ENCODE measurements at places on chromosomes 6 and 20. TPM values are rescaled to one million over a fixed set of nuclear protein-coding genes. Genes with fewer than 3 reads are reported as not detected.
A peak's percentile ranks its signal among the peaks of the same experiment; 100 is the strongest.

DNA sequence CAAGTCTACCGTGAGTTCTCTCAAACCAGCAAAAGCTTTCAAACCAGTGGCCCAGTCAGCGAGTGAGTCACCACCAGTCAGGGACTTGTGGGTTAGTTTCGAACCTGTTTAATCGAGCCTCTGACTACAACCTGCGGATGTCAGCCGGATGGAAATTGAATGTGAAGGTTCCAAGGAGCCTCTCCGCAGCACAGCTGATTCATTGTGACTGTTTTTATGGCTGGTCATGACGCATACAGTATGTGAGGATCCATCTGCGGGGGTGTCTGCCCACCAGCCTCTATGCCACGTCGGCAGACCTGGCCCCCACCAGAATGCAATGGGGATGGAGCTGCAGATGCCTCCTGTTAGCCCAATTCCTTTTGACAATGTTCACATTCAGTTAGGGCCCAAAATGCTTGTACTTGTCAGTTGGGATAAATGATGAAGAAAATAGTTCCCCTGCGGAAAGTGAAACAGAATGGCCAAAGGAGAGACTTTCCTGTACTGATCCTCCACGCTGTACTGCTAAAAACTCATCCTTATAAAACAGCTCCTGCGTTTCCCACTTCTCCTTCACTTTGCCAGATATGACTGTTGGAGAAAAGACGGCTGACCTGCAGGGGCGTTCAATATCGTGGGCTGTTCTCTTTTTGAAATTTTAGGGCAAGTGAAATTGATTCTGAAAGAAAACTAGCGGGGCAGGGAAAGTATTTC is 206.6 kb downstream of the TFAP2B start:
- no peak for DNase-seq

- DNase-seq: no peak
Measured at GRCh38 chr6:139580592-139581484, 206.4 kb upstream of the CITED2 start.

- DNase-seq: peak; percentile 94
Measured at GRCh38 chr20:40689943-40690835, 1.2 kb upstream of the MAFB start.

DNA sequence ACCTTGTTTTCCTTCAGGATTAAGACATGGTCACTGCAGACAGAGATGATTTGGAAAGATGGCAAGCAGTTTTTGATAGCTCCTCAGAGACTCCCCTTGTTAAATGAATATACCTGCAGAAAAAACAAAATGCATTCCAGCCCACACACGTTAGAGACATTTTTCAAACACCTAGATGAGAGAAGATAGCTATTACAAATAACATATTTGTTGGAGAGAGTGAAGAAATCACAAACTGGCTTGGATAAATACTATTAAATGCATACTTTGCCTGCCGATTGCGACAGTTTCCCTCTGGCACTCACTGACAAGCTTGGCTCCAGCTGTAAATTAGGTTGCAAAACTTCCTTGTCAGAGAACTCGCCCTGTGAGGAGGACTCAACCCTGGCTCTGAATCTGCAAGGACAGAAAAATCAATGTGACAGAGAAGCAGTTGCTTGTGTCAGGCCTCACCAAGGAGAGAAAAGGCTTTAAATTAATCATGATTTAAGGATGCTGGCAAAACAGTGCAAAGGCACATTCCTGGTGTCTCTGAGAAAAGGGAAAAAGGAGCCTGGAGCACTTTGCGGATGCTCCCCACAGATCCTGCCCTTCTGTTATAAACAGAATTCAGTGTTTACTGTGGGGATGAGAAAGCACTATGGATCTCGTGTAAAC is 423.7 kb upstream of the MARCKS start:
- DNase-seq: peak; percentile 57

GRCh38 chr6:85455471-85456026 is 5.7 kb downstream of the NT5E start:
- DNase-seq: no peak

GRCh38 chr6:98775205-98775604 is 59.2 kb upstream of the POU3F2 start:
- no peak for DNase-seq

GRCh38 chr6:29676981-29677601 is 3.9 kb downstream of the ZFP57 start:
- DNase-seq: no peak

DNA sequence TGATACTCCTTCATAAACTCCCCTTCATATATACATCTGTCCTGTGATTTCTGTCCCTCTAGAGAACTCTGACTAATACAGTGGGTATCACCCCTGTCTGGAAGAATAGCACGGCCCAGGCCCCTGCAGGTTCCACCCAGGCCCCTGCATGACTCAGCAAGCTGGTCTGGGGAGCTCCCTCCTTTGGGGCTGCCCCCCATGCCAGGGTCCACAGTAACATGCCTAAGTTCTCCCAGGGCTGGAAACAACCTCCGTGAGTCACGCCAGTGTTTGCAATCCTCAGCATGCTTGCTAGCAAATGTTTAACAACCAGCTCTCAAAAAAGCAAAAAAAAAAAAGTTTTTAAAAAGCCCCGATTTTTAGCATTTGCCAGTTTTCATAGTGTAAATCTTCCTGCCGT is 134.3 kb upstream of the CDH4 start:
- DNase-seq: no peak

DNA sequence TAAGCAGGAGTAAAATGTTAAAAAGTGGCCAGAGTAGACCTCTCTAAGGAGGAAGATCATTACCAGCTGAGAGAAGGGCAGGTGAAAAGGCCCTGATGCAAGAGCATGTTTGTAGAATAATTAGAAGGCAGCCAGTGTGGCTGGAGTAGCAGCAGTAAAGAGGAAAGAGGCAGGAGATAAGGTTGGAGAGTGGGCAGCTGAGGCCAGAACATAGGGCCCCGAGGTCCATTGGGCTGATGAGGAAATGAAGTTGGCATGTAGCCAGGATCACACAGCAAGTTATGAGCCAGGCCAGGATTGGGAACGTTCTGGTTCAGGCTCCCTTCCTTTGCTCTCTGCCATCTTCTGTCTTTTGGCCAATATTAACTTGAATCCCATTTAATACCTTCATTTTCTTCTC is 51.6 kb downstream of the RALY start:
- DNase-seq: peak; percentile 52

- DNase-seq: no peak
Measured at GRCh38 chr6:128981716-128982115, 98.8 kb downstream of the LAMA2 start.

DNA sequence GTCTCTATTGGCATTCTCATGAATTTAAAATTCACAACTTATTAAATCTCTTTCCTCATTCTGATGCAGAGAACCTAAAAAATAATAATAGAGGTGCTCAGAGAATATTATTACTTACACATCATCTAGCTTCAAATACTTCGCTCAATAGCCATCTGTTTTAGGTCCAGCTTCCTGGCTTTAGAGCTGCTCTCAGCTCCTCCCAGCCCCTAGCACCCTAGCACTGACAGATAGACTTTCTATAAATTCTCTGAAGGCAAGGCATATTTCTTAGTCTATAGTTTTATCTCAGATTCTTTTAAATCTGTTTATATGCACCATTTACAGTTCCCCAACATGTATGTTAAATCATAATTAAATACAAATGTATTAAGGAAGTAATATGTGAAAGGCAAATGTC is 281.3 kb downstream of the PTPRK start:
- DNase-seq: no peak

GRCh38 chr6:167152862-167153261 is 4.9 kb downstream of the GPR31 start:
- DNase-seq: no peak

GRCh38 chr6:131054392-131055250 is 8.4 kb downstream of the EPB41L2 start:
- DNase-seq: no peak

- DNase-seq: no peak
Measured at GRCh38 chr6:144912474-144912873, 627.3 kb downstream of the UTRN start.

DNA sequence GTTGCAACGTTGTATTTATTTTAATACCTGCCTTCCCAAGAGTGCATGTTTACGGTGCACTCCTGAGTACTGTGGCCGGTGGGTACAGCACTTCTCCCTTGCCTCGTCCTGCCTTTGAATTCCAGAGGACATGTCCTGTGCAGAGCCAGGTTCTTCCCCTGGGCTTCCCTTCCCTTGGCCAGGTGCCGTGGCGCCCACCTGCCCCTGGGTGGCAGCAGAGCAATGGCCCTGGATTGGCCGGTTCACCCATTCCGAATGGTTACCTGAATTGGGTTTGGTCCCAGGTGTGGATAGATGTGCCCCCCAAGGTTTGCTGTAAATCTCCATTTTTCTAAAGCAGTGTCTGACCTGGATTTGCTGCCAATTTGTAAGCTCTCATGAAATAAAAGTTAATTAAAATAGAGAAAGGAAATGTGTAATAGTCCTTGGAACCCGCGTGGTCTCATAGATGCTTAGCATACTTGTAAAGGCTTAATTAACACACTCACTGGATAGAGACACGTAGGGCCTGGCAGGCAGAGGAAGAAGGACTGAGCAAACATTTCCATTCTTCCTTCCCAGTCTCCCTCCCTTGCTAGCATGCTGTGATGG is 40.6 kb downstream of the DTD1 start:
- DNase-seq: peak; percentile 48

- no peak for DNase-seq
Measured at GRCh38 chr20:47805951-47806350, 20.7 kb upstream of the SULF2 start.

DNA sequence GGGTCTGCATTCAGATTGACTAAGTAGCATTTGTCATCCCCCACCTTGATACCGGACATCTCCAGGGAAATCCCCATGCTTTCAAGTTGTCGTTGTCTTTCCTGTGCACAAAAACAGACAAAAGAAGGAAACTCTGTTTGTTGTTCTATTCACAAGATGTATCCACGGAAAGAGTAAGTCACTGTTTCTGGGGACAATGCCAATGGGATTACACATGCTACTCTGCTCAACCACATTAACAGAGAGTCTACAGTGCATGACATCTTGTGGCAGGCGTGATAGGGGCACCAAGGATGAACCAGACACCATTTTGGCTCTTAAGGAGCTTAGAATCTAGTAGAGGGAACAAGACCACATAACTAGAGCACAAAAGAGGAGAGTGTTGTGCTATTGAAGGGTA is 124.4 kb upstream of the NUP153 start:
- DNase-seq: no peak

- no peak for DNase-seq
Measured at GRCh38 chr6:43186706-43187105, 4.7 kb downstream of the CUL9 start.

DNA sequence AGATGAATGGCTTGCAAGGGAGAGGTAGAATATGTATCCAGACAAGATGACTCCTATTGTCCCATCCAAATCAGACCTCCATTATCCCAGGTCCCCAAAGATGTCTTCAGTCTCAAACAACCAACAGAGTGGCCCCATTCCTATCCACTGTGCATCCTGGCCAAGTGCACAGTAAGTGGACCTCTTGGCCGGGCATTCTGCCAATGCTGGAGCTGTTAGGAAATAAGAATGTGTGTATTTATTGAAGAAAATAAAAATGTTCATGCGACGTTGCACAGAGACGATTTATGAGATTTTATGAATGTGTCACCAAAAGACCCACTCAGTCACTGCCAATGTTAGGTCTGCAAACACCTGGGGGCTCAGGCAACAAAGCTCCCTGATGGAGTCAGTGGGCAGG is 196.0 kb downstream of the MAFB start:
- peak; percentile 18 for DNase-seq

DNA sequence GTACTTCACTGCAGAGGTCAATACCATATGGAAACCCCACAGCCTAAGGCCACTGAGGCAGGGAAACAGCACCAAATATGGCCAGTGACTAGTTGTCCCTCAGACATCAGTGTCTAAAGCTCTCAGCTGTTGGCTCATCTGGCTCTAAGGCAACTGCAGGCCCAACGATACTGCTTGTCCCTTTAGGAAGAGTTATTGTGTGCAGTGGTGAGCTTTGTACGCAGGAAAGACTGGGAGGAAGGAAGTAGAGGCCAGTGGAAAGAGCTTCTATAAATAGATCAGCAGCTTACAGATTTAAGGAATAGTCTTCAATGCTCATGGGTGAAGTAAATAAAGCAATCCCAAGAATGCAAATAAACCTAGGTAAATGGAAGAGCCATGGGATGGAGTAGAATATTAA is 29.3 kb downstream of the DNAAF9 start:
- DNase-seq: no peak

FAM209B gene
- not detected for total RNA-seq

ADGRG6 gene
- 7.5 TPM for total RNA-seq

SLC22A16 gene
- total RNA-seq: not detected

C4A gene
- total RNA-seq: 65.9 TPM

CTCFL gene
- total RNA-seq: not detected

SIM1 gene
- total RNA-seq: 6.9 TPM

PARD6B gene
- total RNA-seq: 4.6 TPM
